ENCODE measurements at places on chromosomes 3 and 15. TPM values are rescaled to one million over a fixed set of nuclear protein-coding genes. Genes with fewer than 3 reads are reported as not detected.

Gene IFT122
- total RNA-seq, result 24.0 TPM

Gene ZNF774
- total RNA-seq, result 2.3 TPM

Gene PLIN1
- total RNA-seq, result not detected

Gene CHRNA5
- total RNA-seq, result 2.6 TPM

Gene IDH3A
- total RNA-seq, result 13.8 TPM

Gene CSPG5
- total RNA-seq, result 0.16 TPM

Gene SST
- total RNA-seq, result not detected

Gene FBLN2
- total RNA-seq, result 13.8 TPM

Gene LRTM1
- not detected for total RNA-seq

Gene PLCD1
- total RNA-seq, result 17.5 TPM

Gene GP9
- total RNA-seq, result not detected

Gene ZNF80
- not detected for total RNA-seq

Gene HYAL1
- 7.6 TPM for total RNA-seq

Gene TMEM108
- total RNA-seq, result under 0.01 TPM

All from bladder microvascular endothelial cell (primary cell).